Stimulated activated CD4-positive, alpha-beta T cell treated with anti-CD3 and anti-CD28 coated beads, Interleukin-1b, Interleukin-23, amount 100 ng/mL, for 1 hour (primary cell): ENCODE measurements at places on chromosomes 1 and 21.

- DNase-seq = no peak
Observed at GRCh38 chr1:74689621-74690363, 16.2 kb upstream of the ERICH3 start.

- no peak for DNase-seq
Observed at GRCh38 chr1:164982545-164982944, 374.0 kb downstream of the LMX1A start.

DNA sequence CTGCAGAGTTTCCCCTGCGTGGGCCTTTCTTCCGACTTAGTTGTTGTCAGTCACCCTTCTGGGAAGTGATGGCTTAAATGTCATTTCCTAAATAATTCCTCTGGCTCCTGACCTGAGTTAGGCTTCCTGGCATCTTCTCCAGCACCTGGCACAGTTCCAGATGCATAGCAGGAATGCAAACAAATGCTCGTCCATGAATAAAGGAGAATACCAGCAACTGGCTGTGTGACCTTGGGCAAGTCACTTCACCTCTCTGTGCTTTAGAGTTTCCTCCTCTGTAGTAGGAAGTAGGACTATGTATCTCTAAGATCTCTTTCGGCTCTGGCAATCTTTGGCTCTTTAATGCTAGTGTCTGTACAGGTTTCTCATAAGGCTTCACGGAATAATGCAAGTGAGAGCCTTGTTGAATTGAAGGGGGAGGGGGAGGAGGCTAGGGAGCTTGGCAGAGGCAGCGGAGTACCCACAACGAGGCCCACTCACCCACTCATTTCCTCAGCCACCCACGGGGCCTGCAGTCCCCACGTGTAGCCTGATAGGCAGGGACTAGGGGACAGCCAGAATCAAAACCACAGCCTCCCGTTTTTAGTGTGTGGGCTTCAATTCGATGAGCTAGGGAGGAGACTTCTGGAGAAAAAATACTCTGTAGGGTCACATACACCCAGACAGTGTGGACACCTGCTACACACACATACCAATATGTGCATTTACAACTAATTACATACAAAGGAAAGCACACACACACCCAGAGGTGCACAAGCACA, 48.1 kb downstream of the TENT5C start:
- no peak for DNase-seq

GRCh38 chr1:27086026-27086425, 68.9 kb downstream of the SLC9A1 start:
- DNase-seq = no peak

DNA sequence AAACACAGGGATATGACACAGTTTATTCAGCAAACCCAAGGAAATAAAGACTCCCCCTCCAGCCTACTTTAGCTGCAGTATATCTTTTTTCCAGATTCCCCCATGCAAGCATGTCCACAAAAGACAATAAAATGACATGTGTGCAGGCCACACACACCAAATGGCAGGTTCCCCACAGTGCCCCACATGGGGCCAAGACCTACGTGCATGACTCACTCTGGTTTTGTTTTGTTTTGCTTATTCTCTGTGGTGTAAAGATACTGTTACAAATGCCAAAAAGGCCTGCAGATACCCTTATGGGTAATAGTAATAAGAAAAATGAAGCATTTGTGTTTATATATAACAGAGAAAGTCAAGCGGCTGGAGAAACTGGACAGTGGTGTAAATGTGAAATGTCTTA, 71.6 kb downstream of the RD3 start:
- no peak for DNase-seq

GRCh38 chr1:247294282-247294681, 37.4 kb downstream of the ZNF496 start:
- no peak for DNase-seq

GRCh38 chr1:40612345-40612831, 53.1 kb downstream of the RIMS3 start:
- peak; percentile 34 for DNase-seq

DNA sequence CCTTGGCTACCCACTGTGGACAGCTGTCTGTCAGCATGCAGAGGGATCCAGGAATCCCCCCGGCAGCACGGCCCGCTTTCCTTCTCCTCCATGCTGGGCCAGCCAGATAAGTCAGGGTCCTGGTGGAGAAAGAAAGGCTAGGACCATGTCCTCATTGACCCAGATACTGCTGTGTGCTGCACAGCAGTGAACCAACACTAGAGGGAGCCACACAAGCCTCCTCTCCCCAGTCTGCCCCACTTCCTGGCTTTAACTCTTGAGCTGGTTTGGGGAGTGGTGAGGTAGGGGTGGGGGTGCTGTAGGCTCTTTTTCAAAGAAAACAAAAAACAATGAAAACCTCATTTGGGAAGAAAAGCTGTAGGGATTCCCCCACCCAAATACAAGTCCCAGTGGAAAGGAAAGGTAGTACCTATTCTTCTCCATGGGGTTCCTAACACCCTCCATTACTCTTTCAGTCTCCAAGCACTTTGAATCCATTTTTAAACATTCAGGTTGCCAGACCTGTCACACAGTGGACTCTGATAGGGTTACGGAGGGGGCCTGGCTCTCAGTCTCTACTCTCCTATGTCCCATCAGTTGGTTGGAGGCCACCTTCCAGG, 84.9 kb upstream of the CD1D start:
- DNase-seq = no peak

GRCh38 chr1:51736702-51737101, 119.8 kb downstream of the OSBPL9 start:
- no peak for DNase-seq

GRCh38 chr21:44579056-44579832, 1.2 kb downstream of the KRTAP10-5 start:
- no peak for DNase-seq

GRCh38 chr1:24865168-24865567, 64.9 kb downstream of the RUNX3 start:
- DNase-seq = no peak

DNA sequence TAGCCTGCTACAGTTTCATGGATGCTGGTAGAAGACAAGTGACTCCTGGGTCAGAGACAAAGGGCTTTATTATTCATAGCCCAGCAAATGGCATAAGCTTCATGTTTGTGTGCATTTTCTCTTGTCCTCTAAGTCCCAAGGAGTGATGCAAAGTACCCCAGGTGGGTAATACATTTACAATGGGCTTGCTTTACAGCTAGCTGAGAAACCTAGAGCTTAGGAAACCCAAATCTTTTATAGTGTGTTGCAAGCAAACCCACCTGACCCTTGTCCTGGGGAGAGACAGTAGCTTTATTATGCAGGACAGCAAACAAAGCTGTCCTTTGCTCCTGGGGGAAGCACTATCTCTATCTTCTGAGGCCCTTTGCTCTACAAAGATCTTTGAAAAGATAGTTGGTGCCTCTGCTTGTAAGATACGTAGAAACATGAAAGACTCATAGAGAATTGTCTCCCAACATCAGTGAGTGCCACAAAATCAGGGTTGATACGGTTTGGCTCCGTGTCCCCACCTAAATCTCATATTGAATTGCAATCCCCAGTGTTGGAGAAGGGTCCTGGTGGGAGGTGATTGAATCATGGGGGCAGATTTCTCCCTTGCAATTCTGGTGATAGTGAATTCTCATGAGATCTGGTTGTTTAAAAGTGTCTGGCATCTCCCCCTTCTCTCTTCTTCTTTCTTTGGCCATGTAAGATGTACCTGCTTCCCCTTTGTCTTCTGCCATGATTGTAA, 315.8 kb upstream of the USP24 start:
- no peak for DNase-seq

- DNase-seq = no peak
Observed at GRCh38 chr1:20409012-20409411, 77.0 kb downstream of the CAMK2N1 start.

DNA sequence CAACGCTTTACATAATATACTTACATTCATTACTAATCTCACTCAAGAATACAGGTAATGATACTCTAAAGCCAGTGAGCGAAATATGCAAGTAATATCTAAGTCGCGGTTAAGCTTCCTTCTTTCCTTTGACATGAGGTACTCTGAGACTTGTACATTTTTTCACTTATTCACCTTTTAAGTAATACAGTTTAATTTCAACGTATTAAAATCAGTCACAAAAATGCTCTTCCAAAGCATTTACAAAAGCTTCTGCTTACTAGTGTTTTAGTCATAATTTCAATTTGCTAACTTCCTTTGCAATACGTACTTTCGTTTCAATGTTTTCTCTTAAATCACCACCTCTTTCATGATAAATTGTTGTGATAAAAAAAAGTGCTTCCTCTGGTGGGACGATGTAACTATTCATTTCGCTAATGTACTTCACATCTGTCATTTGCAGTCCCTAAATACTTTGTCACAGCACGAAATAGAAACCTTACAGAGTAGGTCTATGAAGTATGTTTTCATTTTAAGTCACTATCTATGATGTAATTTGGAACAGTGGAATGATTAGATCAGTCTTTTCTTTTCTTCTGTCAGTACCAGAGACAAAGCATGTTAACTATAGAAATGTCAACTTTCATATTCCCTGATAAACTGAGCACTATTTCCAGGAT, 34.0 kb upstream of the ADGRL4 start:
- no peak for DNase-seq

GRCh38 chr1:85734931-85735330, 26.7 kb upstream of the ZNHIT6 start:
- DNase-seq = no peak
